RPMI7951 (cell line): ENCODE measurements at places on chromosomes 3 and 15.

DNA sequence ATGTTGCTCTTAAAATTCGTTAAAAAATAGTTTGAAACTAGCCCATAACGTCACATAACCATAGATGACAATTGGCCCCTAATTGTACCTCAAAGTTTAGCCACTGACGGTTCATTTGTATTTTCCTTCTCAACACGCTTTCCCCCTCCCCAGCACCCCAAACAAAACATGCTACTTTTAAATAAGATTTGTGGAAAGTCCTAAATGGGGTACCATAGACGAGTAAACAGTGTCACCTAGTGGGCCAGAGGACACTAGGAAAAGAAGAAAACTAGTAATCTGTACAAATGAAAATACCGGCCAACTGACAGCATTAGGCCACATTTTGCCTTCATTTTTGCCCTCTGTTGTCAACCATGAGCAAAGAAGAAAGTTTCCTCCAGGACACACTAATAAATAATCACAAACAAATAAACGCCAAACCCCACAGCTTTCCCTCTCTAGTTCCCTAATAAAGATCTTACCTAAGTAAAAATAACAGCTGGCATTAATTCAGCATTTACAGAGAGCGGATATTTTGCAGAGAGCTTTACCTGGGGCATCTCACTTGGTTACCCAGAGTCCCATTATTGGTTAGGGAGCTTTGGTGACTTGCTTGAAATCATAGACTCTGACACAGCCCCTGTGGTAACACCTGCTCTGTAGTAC, 175.1 kb upstream of the ATP11B start:
- DNase-seq, result peak; percentile 3

- DNase-seq, result no peak
Observed at GRCh38 chr15:68794863-68795262, 25.8 kb downstream of the ANP32A start.

DNA sequence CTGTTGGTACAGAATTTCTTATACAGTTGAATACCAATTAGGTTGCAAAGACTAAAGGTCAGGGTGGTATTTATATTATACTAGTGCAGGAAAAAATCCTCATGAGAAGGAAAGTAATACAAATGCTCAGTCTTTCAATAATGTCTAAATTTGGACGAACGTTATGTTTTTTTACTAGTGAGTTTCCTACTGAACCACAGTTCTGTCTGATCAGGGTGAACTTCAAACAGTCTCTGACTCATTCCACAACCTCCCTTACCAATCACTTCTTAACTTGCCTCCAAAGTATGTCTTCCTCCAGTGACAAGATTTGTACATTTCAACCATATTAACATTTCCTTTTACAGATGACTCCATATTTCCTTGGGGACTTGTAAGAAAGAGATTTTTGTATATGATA, 3.4 kb downstream of the TMEM212 start:
- peak; percentile 41 for DNase-seq

- DNase-seq, result peak; percentile 81
Observed at GRCh38 chr3:186417791-186418190, 55.8 kb upstream of the DGKG start.

DNA sequence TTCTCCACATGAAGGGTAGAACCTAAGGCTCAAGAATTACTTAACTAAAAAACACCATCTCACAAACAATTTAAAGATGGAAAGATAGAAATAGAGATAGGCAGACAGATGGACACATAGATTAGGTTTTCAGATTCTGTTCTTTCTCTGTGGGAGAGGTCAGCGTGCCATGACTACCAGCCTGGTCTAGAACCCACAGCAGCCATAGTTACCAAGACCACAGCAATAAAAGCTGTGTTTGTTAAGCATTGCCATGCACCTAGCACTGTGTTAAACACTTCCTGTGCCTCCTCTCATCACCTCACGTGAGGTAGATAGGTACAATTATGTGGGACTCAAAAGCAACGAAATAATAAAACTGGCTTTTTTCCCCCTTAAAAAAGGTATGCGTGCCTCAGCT, 83.1 kb upstream of the TSEN2 start:
- DNase-seq, result peak; percentile 32
